SJCRH30 (cell line): ENCODE measurements at places on chromosomes 4 and X. TPM values are rescaled to one million over a fixed set of nuclear protein-coding genes. Genes with fewer than 3 reads are reported as not detected.

DNA sequence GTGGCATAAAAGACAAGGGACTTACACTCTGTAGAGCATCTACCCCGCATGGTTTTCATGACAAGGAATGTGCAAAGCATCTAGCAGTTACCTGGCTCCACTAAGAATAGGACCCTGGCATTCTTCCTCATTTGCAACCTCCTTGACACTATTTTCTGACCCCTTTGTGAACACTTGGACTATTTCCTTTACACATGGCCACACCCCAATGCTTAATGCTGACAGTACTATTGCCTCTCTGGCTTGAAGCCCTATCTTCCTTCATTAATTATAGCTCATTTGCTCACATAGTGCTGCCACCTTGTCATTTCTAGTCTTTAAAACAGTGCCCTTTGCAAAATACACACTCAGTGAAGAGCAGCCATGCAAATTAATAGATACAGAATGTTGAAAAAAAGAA, 226.3 kb upstream of the VCX3A start:
- H3K36me3 ChIP-seq, result no peaks in the 10 kb centered on the region
- H3K4me3 ChIP-seq, result no peak overlapping the region
- no peaks in the 10 kb centered on the region for H3K4me1 ChIP-seq
- H3K27me3 ChIP-seq, result no peaks in the 10 kb centered on the region

GRCh38 chrX:107629540-107629909, 1.2 kb downstream of the PRPS1 start:
- no peaks in the 10 kb centered on the region; the same call in 1 of the 2 replicates for H3K4me1 ChIP-seq
- no peaks in the 10 kb centered on the region for H3K27me3 ChIP-seq
- peak overlapping the region; percentile 91 for H3K4me3 ChIP-seq
- peak; percentile 6 for DNase-seq

DNA sequence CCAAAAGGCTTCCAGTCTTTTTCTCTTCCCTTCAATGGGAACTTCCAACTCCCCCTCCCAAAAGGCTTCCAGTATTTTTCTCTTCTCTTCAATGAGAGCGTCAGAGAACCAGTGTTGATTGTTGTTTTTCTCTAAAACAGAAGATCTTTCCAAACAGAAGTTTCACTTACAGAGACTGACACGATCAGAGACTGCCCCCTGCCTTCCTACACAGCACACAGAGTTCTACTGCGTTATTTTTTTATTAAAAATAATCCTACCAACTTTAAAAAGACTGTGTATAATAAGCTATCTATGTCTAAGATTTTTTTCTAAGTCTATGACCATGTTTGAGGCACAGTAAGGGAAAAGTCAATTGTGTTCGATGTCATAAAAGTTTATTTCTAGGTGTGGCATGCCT, 3.5 kb upstream of the HTR2C start:
- H3K4me1 ChIP-seq, result no peaks in the 10 kb centered on the region
- H3K27ac ChIP-seq, result no peak overlapping the region

ADRA2C gene
- total RNA-seq, result 17.9 and 18.5 TPM in 2 replicates

DNA sequence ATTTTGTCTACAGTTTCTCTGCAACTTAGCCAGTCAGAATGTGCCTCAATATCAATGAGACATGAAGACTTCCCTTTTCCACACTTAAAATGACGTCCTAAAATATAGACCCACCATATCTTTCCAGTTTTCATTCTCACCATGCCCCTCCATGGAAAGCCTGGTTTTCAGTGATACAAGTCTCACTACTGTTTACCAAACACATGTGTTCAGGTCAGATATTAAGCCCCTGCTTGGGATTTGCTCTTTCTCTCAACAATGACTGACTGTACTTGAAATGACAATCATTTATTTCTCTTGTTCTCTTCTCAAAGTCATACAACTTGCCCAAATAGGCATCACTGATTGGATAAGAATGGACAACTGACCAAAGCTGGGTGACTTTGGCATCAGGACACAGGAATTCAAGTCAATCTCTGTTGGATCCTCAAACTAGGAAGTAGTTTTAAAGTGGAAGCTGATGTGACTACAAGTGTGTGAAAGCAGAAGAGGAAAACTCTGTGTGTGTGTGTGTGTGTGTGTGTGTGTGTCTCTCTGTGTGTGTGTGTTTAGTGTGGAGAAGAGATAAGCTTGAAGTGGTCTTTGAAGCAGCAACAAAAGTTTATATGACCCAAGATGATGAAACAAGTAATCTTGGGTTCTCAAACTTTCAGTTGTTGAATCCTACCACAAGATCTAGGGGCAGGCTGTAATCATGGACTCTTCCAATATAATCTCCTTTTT, 217.4 kb upstream of the FGF13 start:
- H3K27ac ChIP-seq, result no peak overlapping the region
- no peak for DNase-seq
- no peaks in the 10 kb centered on the region for H3K36me3 ChIP-seq
- no peaks in the 10 kb centered on the region for H3K27me3 ChIP-seq
- H3K4me1 ChIP-seq, result no peaks in the 10 kb centered on the region

GRCh38 chr4:41613386-41613785, 75.4 kb downstream of the LIMCH1 start:
- DNase-seq, result peak; percentile 27
- peak overlapping the region; percentile 94 for H3K27ac ChIP-seq
- H3K4me3 ChIP-seq, result peak overlapping the region; percentile 62
- H3K4me1 ChIP-seq, result peaks cover 12% of the 10 kb centered on the region
- H3K27me3 ChIP-seq, result no peaks in the 10 kb centered on the region
- H3K36me3 ChIP-seq, result peaks cover 44% of the 10 kb centered on the region

RBMXL3 gene
- not detected in 2 replicates for total RNA-seq

GRCh38 chrX:40260146-40260747, 162.5 kb upstream of the BCOR start:
- peaks cover 11% of the 10 kb centered on the region for H3K4me1 ChIP-seq
- H3K27ac ChIP-seq, result no peak overlapping the region
- H3K4me3 ChIP-seq, result no peak overlapping the region
- no peak for DNase-seq
- no peaks in the 10 kb centered on the region for H3K27me3 ChIP-seq

- no peaks in the 10 kb centered on the region for H3K27me3 ChIP-seq
- H3K36me3 ChIP-seq, result no peaks in the 10 kb centered on the region
Observed at GRCh38 chrX:10404436-10404835, 215.9 kb downstream of the MID1 start.

GRCh38 chr4:116665716-116666115, 419.7 kb downstream of the TRAM1L1 start:
- no peak overlapping the region for H3K27ac ChIP-seq
- H3K4me3 ChIP-seq, result no peak overlapping the region
- no peaks in the 10 kb centered on the region for H3K27me3 ChIP-seq
- no peaks in the 10 kb centered on the region for H3K36me3 ChIP-seq
- H3K4me1 ChIP-seq, result no peaks in the 10 kb centered on the region
- DNase-seq, result no peak

DNA sequence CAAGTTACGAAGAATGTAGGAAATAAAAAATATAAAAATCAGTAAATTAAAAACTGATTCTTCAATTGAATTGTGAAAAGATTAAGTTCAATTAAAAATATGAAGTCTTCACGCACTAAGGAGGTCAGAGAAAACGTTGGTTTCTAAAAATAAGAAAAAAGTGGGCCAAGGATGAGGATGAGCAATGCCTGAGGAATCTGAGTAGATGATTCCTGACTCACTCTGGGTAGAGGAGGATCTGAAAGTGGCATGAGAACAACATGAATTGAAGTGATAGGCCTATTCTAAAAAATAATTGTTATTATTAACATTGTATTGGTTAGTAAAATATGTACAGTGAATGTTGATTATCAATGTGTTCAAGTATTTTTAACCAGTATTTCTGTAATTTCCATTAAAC, 444.2 kb downstream of the GRIA2 start:
- no peaks in the 10 kb centered on the region for H3K27me3 ChIP-seq
- no peak overlapping the region for H3K4me3 ChIP-seq
- H3K27ac ChIP-seq, result no peak overlapping the region
- no peaks in the 10 kb centered on the region for H3K36me3 ChIP-seq

- no peaks in the 10 kb centered on the region for H3K4me1 ChIP-seq
- no peaks in the 10 kb centered on the region for H3K27me3 ChIP-seq
- no peak overlapping the region for H3K27ac ChIP-seq
- H3K4me3 ChIP-seq, result no peak overlapping the region
Observed at GRCh38 chrX:16892504-16893362, 22.6 kb upstream of the RBBP7 start.

AFM gene
- total RNA-seq, result not detected in 2 replicates

DNA sequence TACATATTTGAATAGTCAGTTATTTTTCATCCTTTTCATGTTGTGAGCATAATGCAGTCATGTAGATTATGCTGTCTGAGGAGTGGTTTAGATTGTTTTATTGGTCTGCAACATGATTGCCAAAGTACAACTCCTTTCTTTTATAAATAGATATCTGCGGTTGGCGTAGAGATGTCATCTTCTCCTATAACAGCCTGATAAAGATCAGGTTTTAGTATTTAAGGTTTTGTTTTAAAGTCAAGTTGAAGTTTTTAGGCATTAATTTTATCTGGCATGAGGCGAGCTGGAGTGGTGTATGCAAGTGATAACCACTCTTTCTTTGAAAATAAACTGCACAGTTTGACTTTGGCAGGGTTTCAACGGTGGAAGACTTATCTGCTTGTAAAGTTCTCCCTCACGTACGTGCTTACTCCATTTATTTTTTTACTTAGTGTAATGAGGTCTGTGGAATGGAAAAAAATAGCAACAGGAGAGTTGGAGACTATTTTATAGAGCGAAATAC, 126.3 kb downstream of the FBXO8 start:
- H3K4me3 ChIP-seq, result no peak overlapping the region
- no peak overlapping the region for H3K27ac ChIP-seq
- H3K4me1 ChIP-seq, result peaks cover 2% of the 10 kb centered on the region; the same call in 1 of the 2 replicates

DNA sequence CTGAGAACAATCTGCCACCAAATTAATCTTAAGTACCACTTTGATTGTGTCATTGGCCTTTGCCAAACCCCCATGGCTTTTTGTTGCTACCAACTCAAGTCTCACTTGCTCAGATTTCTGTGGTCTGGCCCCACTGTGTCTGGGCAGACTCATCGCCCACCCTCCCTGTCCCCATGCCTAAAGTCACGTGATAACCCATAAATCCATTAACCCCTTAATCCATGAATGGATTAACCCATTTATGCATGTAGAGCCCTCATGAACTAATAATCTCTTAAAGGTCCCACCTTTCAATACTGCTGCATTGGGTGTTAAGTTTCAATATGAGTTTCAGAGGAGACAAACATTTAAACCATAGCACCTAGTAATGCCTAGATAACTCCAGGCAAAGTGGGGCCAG, 78.5 kb upstream of the BLTP1 start:
- H3K4me3 ChIP-seq, result no peak overlapping the region
- H3K27me3 ChIP-seq, result no peaks in the 10 kb centered on the region
- H3K27ac ChIP-seq, result no peak overlapping the region
- no peaks in the 10 kb centered on the region for H3K36me3 ChIP-seq
- peak; percentile 27 for DNase-seq
- no peaks in the 10 kb centered on the region; the same call in 1 of the 2 replicates for H3K4me1 ChIP-seq

MAGT1 gene
- 60.7 and 72.2 TPM in 2 replicates for total RNA-seq

DNA sequence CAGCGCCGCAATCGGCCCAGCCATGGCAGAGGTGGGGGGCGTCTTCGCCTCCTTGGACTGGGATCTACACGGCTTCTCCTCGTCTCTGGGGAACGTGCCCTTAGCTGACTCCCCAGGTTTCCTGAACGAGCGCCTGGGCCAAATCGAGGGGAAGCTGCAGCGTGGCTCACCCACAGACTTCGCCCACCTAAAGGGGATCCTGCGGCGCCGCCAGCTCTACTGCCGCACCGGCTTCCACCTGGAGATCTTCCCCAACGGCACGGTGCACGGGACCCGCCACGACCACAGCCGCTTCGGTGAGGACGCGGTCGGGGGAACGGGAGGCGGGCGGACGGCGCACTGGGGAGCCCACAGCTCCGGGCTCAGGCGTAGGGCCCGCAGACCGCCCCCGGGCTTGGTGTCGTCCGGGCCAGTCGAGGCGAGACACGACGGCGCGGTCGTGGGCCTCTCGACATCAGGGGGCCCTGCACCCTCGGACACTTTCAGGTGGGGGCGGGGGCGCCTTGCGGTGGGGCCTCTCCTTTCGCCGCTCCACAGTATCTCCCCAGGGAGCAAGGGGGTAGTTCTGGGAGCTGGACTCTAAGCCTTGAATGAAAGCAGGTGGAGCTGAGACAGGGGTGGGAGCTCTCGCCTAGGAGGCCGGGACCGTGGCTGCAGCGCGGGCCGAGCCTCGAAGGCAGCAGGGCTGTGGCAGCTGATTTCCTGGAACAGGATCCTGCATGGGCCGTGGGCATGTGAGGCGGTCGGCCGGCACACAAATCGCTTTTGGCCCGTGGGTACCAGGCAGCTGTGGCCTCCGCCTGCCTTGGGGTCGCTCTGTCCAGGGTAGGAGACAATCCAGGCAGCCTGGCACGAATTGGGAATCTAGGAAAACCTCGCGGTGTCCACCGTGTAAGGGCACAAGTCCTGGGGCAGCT, 722 bp downstream of the FGF16 start:
- DNase-seq, result no peak
- H3K27ac ChIP-seq, result no peak overlapping the region
- no peak overlapping the region for H3K4me3 ChIP-seq
- no peaks in the 10 kb centered on the region for H3K27me3 ChIP-seq
- peaks cover 12% of the 10 kb centered on the region for H3K4me1 ChIP-seq
- H3K36me3 ChIP-seq, result no peaks in the 10 kb centered on the region

GRCh38 chr4:105603158-105603557, 50.7 kb downstream of the ARHGEF38 start:
- no peaks in the 10 kb centered on the region for H3K36me3 ChIP-seq
- DNase-seq, result no peak
- no peak overlapping the region for H3K4me3 ChIP-seq
- no peak overlapping the region for H3K27ac ChIP-seq
- no peaks in the 10 kb centered on the region for H3K27me3 ChIP-seq

CCKAR gene
- 0.61 and 1.1 TPM in 2 replicates for total RNA-seq

DNA sequence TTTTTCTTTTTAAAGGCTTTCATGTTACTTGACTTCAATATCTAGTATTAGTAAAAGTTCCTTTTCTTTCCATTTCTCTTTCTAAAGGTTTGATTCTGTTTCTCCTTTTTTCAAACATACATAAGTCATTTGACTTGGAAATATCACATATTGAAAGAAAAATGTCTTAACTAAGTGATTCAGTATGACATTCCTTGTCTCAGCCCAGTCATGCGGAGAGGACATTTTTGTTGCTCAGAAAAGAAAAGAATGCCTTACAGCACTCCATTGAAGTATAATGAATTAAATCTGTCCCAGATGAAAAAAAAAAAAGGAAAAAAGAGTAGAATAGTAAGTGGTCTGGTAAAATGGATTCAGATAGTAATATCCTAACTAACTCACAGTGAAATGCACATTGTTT, 466.1 kb downstream of the ADGRL3 start:
- H3K36me3 ChIP-seq, result no peaks in the 10 kb centered on the region
- H3K27ac ChIP-seq, result no peak overlapping the region
- H3K4me3 ChIP-seq, result no peak overlapping the region
- H3K27me3 ChIP-seq, result 0 out of 2 replicates have a peak, but pooled peaks cover 3% of the 10 kb centered on the region
- DNase-seq, result no peak

FAM53A gene
- total RNA-seq, result 0.13 and 0.51 TPM in 2 replicates

GRCh38 chrX:107562482-107562881, 65.8 kb upstream of the PRPS1 start:
- no peak for DNase-seq
- no peaks in the 10 kb centered on the region for H3K27me3 ChIP-seq
- no peak overlapping the region for H3K27ac ChIP-seq
- H3K36me3 ChIP-seq, result no peaks in the 10 kb centered on the region

DNA sequence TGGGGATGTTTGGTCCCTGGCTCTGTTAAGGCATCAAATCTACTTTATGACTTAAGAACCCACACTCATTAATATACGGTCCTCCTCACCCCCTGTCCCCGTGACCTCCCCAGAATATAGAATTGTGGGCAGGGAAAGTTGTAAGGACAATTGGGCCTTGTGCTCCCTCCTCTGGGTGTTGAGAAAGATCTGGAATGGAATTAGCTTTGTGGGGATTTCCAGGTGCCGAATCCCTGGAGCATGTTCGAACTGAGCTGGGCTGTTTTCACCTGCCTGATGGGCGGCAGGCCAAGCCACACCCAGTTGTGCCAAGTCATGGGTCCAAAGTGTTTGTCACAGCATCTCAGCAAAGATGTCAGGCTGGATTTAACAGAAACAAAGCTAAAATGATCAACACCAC, 349.3 kb upstream of the KLF3 start:
- peaks cover 13% of the 10 kb centered on the region for H3K4me1 ChIP-seq
- H3K36me3 ChIP-seq, result no peaks in the 10 kb centered on the region
- DNase-seq, result no peak
- H3K27ac ChIP-seq, result no peak overlapping the region
